Stimulated activated CD4-positive, alpha-beta T cell treated with anti-CD3 and anti-CD28 coated beads, Interleukin-12 subunit alpha, Interleukin-12 subunit beta, amount 100 ng/mL, for 48 hours (primary cell): ENCODE measurements at places on chromosomes 13 and 19.

- DNase-seq = no peak
Observed at GRCh38 chr13:40563350-40564125, 102.9 kb downstream of the FOXO1 start.

- no peak for DNase-seq
Observed at GRCh38 chr13:75585153-75585552, 35.6 kb downstream of the UCHL3 start.

- no peak for DNase-seq
Observed at GRCh38 chr13:110645750-110646149, 30.4 kb downstream of the NAXD start.

DNA sequence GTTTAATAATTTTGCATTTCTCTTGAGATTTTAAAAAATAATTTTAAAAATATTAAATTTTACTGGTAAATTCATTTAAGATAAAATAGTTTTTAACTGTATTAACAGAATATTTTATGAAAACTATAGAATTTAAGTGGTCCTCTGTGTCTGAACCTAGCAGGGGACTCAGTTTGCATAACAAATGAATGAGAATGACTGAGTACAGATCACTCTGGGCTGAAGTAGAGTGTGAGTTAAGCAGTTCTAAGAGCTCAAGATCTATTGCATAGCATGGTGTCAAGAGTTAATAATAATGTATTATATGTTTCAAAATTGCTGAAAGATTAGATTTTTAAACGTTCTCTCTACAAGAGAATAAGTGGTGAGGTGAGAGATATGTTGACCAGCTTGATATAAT is 348.3 kb upstream of the SLITRK1 start:
- DNase-seq = no peak

- no peak for DNase-seq
Observed at GRCh38 chr19:18438331-18439024, 545 bp upstream of the ISYNA1 start.

- DNase-seq = no peak
Observed at GRCh38 chr13:107124129-107124718, 556.3 kb upstream of the ARGLU1 start.

GRCh38 chr13:113837560-113838355 is 26.1 kb downstream of the GAS6 start:
- no peak for DNase-seq

- no peak for DNase-seq
Observed at GRCh38 chr19:56193981-56194640, 3.5 kb downstream of the ZSCAN5B start.

- DNase-seq = no peak
Observed at GRCh38 chr13:111043575-111043982, 71.5 kb upstream of the ARHGEF7 start.

DNA sequence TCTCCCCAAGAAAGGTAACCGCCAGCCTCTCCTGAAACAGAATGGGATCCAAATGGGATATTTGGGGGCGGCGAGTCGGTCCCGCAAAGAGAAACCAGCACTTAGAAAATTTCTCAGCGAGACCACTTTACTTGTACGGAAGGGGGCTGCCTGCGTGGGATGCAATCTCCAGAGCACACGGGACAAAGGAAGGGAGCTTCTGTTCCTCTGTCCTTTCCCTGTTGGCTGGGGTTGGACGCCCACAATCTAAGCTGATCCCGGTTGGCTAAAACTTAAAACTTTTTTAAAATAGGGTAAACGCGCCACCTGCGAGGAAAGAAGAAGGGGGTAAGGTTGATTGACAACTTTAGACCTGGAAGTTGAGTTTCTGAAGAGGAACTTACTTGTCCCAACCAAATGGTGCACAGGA is 826 bp upstream of the BSG start:
- no peak for DNase-seq

DNA sequence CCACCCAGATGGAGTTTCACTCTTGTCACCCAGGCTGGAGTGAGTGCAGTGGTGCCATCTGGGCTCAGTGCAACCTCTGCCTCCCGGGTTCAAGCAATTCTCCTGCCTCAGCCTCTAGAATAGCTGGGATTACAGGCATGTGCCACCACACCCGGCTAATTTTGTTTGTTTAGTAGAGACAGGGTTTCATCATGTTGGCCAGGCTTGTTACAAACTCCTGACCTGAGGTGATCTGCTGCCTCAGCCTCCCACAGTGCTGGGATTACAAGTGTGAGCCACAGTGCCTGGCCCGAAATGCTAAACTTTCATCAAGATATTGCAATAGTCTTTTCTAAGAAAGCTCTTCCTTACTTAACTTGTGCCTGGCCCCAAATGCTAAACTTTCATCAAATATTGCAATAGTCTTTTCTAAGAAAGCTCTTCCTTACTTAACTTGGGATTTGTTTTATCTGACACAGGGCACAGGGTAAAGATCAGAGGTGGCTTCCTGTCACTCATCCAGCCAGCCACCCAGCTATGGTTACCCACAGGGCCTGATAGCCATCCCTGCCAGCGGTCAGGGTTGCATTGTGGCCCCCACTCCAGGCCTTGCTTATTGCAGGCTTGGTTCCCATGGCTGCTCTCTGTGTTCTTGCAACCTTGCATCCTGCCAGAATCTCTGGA is 352.3 kb upstream of the TMTC4 start:
- no peak for DNase-seq

DNA sequence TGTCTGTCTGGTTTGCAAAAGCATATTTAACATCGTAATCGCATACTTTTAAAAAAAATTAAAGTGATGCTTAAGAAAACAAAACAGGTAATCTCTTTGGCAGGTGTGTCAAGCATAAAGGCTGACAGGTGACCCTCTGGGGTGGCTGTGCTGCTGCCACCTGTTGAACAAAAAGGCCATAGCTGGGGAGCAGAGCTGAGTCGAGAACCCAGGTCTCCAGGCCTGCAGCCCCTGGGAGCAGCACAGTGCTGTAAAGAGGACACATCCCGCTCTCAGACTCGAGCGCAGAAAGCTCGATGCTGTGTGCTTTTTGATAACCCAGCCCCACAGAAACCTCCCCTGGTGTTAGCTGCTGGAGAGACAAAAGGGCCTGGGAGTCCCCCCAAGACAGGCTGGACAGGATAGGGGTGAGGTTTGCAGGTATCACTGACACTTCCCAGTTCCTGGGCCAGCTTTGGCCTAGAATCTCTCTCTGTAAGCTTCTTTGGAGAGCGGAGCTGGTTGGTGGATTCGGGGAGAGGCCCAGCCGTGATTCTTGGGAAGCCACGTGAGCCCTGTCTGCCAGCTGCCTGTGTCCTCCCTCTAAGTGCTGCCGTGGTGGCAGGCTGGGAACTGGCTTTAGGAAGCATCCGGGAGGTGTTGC is 66.9 kb downstream of the C13orf42 start:
- no peak for DNase-seq

- DNase-seq = no peak
Observed at GRCh38 chr19:34523408-34523807, 41.9 kb downstream of the WTIP start.

DNA sequence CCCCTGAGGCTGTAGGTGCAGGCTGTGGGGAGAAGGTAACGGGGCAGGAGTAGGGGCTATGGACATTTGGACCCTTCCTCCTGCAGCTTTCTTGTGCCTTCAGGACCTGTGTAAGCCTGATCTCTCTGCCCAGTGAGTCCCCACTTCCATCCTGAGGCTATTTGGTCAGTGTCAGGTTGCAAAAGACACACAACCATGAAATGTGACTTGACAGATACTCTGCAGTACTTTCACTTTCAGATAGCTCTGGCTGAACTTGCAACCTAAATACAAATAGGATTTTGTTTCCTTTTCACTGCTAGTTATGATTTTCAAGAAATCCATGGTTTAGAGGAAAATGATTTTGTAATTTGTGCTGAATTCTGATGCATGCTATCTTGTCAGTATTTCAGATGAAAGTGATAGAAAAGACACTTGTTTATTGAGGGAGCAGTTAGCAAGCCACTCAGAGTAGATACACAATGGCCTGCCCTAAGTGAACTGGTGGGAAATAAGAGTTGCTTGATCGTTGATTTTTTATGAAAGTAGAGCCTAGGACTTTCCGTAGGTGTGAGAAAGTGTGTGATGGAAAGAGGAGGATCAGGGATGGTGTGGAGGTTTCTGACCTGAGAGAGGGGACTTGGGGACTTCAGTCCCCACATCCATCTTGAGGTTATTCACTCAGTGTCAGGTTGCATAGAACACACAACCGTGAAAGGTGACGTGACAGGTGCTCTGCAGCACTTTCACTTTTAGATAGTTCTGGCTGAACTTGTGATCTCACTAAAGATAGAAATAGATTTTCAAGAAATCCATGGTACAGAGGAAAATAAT is 18.1 kb upstream of the EID2 start:
- no peak for DNase-seq

DNA sequence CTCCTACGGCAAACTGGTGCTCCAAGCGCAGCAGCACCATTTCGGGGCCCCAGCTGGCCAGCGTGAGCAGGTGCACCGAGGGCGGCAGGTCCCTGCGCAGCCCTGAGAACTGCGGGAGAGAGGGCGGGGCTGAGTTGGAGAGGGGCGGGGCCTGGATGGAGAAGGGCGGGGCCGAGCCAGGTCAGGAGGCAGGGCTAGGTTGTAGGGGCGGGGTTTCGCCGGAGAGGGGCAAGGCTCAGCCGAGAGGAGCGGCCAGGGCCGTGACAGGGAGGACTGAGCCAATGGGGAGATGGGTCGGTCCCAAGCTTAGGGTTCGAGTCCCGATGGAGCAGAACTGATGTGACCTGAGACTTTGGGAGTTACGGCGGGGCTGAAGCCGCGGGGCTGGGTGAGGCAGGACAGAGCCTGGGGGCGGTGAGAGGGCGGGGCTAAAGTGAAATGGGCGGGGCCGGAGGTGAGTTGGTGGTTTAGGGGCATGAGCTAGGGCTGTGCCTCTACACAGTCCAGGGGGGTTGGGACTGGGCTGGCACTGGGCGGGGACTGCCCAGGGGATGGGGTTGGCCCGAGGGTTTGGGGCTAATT is 19.0 kb downstream of the MAN2B1 start:
- DNase-seq = peak; percentile 25

GRCh38 chr13:22287343-22287920 is 616.6 kb downstream of the FGF9 start:
- no peak for DNase-seq

DNA sequence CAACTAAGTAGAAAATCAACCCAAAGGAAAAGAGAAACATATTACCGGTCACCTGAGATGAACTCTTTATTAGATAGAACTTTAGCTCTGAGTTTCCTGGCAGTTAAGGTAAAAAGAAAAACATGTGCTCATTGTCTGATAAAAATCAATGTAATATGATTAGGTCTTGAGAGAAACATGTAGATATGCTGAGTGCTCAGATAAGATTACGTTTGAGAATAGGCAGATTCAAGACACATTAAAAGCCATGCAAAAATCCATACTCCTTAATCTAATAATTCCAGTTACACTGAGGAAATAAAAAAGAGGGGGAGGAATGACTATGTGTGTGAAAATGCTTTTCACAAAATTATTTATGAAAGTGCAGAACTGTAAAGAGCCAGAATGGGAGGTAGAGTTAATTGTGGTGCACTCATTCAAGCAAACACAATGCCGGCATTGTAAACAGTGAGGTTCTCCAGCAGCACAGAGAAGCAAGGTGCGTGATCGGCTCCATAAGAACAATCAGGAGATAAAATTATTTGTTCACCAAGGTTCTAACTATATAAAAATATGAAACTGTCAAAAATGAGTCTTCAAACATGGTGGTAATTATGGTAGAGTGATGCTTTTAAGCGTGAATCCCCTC is 88.8 kb downstream of the MBNL2 start:
- no peak for DNase-seq

GRCh38 chr19:1079566-1080111 is 12.7 kb downstream of the ARHGAP45 start:
- DNase-seq = no peak

GRCh38 chr19:52959613-52960295 is 2.9 kb downstream of the ZNF816 start:
- DNase-seq = no peak

DNA sequence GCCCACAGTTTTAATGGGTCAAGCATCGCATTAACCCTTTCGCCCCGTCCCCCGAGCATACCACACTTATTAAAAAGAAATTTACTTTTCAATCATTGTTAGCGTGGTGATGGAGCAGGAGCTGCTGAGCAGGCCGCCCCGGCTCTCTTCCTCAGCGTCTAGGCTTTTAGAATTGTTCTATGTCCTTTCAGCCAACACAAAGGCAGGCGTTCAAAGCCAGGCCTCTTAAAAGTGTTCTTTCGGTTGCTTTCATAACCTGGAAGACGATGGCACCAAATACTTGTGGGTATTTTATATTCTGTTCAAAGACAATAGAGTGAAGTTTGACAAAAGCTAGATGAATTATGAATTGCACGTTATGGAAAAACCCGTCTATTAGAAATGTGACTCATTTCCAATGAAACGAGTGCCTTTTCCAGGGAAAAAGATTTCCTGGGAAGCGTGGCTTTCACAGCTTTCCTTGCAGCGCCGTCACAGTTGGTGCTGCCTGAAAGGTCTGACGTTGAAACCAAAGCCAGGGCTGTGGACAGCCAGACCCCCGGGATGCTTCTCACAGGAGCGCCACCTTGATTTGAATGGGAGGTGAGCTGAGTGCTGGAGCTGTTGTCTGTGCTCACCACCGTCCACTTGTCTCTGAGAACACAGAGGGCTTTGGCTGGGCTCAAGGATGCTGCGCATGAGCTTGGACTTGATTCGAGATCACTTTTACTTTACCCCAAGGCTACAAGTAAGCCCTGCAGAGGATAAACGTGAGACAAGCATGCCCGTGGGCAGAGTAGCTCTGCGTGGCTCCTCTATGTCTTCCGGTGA is 78.8 kb downstream of the SOX1 start:
- no peak for DNase-seq

GRCh38 chr13:49690133-49690994 is 922 bp downstream of the EBPL start:
- no peak for DNase-seq

GRCh38 chr19:40271706-40272105 is 13.4 kb downstream of the AKT2 start:
- DNase-seq = no peak

GRCh38 chr13:98476106-98476505 is 100.8 kb downstream of the STK24 start:
- DNase-seq = peak; percentile 60

- DNase-seq = no peak
Observed at GRCh38 chr13:84430015-84430414, 547.7 kb upstream of the SLITRK1 start.

GRCh38 chr19:50837300-50837699 is 3.9 kb upstream of the KLK15 start:
- no peak for DNase-seq

DNA sequence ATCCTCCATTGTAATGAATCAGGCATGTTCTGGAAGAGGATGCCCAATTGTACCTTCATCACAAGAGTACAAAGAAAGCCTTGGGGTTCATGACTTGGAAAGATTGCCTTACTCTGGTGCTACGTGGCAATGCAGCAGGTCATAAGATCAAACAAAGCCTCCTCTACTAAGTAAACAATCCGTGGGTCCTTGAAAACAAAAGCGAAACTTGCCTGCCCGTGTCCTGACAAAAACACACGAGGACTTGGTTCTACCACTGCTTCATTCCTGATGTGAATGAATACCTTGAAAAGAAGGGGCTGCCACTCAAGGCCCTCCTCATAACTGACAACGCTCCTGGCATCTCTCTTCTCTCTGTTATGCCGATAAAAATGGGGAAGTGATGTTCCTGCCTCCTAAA is 18.9 kb downstream of the ZNF563 start:
- no peak for DNase-seq

GRCh38 chr13:48977973-48978372 is 2.3 kb downstream of the FNDC3A start:
- no peak for DNase-seq

GRCh38 chr19:15264061-15264932 is 32.0 kb upstream of the EPHX3 start:
- peak; percentile 57 for DNase-seq

GRCh38 chr19:41192574-41193429 is at the start of gene CYP2S1:
CYP2S1 (plus strand) TSS chr19:41193219; CDS start chr19:41193265, 46 bp downstream.
- DNase-seq = peak; percentile 11
